ENCODE measurements at places on chromosomes 1 and 21.

GRCh38 chr1:245582026-245582425 is 427.2 kb downstream of the KIF26B start:
- no peak for DNase-seq

DNA sequence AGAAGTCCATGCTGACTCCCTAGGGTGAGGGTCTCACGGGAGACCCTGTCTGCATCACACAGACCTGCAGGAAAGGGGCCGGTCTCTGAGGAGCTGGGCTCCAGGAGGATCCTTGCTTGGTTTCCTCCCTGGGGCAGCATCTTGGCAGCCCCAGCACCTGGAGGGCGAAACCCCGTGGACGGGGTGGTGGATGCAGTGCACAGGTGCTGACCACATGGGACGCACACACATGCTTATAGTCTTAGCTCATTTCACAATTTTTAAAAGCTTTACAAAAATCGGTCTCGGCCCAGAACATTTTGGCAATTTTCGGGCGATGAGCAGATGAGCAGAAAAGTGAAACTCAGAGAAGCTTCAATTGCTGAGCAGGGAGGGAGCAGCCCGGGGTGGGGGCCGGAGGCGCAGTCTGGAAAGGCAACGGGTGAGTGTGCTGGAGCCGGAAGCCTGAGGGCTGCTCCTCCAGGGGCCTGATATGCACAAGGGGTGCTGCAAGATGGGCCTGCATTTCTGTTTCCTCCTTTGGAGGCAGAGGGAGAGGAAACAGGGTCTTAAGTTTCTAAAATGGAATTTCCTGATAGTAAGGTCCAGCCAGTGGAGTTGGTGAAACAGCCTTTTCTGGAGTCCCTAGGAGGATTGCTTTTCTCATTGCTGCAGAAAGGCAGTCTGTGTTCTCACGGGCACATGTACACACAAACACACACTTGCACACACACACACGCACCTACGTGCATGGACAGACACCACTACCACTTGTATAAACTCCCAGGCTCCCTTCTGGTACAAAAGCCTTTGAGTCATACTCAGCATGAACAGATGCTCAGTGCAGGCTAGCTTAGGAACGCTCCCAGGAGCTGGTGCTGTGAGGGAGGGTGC is 60.6 kb downstream of the SCCPDH start:
- DNase-seq, result no peak

GRCh38 chr1:15657021-15657420 is 27.1 kb upstream of the PLEKHM2 start:
- DNase-seq, result no peak

DNA sequence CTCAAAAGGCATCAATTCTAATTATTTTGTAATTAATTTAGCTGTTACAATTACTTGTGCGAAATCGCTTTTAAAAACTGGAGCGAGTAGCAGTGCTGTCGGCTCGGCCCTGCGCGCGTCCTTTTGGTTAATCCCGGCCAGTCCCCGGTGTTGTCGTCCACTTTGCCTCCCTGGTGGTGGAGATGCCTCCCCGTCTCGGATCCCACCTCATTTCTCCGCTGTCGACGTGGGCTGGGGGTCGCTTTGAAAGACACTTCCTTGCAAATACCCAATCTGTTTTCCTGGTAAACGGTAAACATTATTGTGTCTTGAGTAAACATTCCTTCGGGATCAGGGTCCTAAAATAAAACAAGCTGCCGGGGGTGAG is 3.7 kb downstream of the FOXD3 start:
- peak; percentile 62 for DNase-seq

DNA sequence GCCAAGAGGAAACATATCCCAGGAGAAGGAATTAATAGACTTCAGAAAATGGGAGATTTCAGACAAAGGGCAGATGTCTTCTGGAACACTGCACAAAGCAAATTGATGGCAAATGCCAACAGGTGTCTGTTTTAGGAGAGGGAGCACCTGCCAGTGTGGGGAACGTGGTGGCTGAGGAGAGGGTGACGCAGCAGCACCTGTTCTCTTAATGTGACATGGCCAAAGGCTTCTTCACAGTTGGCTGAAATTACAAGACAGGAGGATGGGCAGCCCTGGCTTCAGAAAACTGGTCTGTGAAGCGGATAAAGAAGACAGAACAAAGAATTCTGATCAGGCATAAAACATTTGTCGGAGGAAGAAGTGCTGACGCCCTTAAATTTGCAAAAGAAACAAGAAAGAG is 178.7 kb upstream of the RUNX1 start:
- DNase-seq, result no peak

GRCh38 chr1:64268653-64269557 is 65.5 kb downstream of the UBE2U start:
- DNase-seq, result peak; percentile 59

- DNase-seq, result no peak
These were observed 176.2 kb downstream of the ADGRL4 start for GRCh38 chr1:78830321-78830720.
